Ureter (tissue), 1 donor: ENCODE measurements at places on chromosomes 4 and X.

- DNase-seq, result no peak
Observed at GRCh38 chr4:25861951-25862410, 807 bp downstream of the SEL1L3 start.

- DNase-seq, result no peak
Observed at GRCh38 chr4:174154215-174154854, 129.1 kb downstream of the FBXO8 start.

GRCh38 chr4:41039317-41039716 lies 175.0 kb downstream of the APBB2 start:
- DNase-seq, result no peak

DNA sequence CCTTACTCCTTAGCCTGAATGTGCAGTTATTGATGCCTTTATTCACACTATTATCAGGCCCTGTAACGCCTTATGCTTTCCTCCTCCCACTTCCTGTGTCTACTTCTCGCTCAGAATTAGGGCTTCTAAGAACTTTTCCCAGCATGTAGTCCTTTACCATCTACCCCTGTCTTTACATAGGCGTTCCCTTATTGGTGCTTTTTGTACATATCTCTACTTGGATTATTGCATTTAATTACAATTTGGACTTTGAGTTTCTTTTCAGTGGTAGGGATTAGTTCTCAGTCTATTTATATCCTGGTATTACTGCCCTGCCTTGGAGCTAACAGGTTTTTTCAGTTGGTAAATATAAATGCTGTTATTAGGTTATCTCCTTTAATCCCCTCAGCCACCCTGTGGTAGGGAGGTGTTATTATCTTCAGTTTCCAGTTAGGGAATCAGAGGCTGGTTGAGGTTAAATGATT lies 84.0 kb downstream of the RBPJ start:
- DNase-seq, result no peak

DNA sequence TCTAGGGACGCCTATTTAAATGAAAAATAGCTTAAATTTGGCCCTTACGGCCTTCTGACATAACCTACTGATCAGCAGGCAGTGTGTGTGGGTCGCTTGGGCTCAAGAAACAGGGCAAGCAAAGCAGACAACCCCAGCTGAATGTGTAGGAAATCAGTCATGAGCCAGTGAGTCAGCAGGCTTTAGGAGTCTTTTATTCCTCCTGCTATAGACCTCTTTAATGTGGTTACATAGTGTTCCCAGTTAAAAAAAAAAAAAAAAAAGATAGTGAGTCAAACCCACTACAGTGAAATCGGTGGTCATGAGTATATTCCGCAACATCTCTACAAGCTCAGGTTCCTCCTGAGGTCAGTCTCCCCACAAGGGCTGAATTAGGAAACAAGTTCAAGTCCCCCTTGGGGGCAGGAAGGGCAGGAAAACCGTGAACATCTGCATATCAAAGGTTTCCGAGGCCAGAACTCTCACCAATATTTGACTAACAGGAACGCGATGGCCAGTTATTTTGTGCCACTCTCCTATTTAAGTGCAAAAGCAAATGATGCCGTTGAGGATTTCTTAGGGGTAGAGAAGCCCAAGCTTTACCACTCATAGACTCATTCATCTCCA lies 32.7 kb downstream of the ACSL1 start:
- no peak for DNase-seq

- DNase-seq, result no peak
Observed at GRCh38 chrX:13689741-13690211, 848 bp downstream of the RAB9A start.

DNA sequence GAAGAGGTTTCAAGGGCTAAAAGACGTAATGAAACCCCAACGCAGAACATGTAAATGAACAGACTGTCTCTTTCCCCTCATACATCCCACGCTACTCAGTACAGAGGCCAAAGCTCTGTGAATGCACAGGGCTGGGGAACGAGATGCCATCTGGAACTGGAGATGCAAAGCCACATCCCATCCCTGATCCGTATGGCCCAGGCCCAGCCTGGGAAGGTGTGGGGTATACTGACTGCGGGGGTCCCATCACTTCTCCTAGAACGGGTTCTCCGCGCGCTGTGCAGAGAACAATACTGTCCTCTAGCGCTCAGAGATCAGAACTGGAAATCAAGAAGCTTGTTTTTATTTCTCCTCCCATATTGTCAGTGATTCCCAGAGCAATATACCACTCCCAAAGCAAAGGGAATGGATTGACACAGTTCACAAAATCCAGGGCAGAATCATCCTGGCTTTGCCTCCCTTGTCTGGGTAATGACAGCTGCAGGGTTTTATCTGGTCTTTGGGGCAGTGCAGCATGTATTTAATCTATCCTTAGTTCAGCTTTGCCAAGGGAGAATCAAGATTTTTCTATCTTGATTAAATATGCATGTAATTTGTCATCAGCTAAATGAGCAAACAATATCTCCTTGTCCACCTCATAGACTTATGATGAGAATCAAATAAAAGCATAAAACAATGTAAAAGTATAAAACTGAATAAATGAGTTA lies 47.3 kb upstream of the TLR3 start:
- DNase-seq, result no peak

DNA sequence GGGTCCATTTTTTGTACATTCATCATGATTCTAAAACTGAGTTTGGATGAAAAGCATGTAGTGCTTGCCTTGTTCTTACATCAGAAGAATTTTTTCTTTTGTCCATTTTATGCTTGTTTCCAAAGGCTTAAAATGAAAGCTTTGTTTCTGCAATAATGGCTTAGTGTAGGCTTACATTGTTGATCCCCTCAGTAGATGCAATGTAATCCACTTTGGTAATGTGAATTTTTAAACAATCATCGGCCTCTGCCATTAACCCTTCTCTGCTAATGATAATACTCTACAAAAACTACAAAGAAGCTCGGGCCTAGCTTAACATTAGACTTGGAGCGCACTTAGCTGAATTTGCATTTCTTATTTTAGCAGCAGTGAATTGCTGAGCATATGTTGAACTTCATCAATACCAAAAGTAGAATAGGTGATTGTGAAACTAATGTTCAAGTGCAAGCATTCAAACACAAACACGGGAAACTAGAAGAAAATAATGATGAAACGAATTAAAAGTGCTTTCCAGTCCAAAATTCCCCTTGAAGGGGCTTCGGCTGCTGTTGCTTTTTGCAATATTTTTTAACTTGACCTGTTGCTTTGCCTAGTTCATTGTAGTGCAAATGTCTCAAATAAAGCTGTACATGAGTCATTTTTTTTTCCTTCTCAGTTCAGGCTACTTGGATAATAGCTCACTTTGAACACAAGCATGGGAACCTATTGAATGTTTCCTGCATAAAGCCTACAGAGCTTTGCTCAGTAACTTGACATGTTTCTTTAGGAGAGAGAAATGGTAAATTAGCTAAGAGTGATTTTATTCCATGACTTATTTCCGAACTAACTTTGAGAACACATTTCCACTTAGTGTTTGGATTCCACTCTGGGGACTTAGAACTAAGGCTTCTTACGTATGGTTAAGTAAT lies 66.5 kb downstream of the SLIT2 start:
- no peak for DNase-seq

- DNase-seq, result no peak
Observed at GRCh38 chrX:109875831-109876230, 127.1 kb upstream of the TMEM164 start.

- DNase-seq, result no peak
Observed at GRCh38 chr4:14177987-14178386, 550.5 kb upstream of the BOD1L1 start.

GRCh38 chr4:88734403-88734949 lies 36.8 kb upstream of the NAP1L5 start:
- DNase-seq, result no peak

DNA sequence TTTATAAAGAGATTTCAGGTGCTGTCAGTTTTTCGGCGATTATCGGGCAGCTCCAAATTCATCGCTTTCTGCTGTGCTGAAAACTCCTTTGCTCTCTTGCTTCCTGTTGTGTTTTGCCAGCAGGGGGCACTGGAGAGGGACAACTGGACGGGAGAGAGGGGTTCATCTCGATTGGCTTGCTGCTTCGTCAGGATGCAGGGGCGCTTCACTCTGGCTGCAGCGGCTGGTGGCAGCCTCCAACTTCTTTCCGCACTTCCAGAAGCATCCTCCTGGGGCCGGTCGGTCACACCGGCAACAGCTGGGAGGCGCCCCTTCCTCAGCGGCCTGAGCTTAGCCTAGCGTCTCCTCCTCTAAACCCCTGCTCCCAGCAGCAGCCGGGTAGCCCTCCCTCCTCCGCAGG lies 29.5 kb downstream of the MSL3 start:
- DNase-seq, result peak; percentile 67

DNA sequence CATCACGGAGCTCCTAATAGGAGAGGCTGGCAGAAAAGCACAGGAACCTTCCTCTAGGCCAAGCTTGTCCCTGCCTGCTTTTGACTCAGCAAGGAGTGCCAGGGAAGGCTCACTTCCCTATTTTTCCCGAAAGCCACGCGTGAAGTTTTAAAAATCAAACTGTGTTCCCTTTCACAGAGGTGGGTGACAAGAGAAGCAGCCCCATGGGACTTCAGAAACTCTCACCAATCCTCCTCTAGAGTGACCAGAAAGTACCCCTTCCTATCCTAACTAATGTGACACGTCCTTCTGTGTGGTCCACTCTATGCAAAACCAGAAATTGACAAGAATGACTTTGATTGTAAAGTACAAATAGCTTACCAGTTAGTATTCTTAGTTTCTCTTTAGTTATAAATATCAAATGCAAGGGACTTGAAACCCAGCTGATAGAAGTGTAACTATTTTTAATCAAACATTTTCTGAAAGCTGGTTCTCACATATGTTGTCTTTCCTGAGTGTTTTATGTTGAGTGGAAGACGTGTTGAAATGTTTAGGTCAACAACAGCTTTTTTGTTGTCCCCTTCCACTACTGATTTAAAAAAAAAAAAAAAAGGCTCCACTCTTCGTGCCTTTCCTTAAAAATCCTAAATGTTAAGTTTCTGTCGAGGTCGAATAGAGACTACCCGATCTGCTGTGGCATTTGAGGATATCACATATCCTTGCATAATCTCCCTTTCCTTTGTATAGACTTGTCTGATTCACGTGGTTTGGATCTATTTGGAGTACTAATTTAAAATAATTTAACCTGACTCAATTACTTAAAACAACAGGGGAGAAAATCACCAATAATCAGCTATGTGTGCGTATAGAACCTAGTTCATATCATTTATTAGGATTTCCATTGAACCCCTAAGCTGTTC lies 42.1 kb downstream of the NFKB1 start:
- no peak for DNase-seq

- DNase-seq, result no peak
Observed at GRCh38 chr4:38082424-38083385, 122.5 kb downstream of the PTTG2 start.

DNA sequence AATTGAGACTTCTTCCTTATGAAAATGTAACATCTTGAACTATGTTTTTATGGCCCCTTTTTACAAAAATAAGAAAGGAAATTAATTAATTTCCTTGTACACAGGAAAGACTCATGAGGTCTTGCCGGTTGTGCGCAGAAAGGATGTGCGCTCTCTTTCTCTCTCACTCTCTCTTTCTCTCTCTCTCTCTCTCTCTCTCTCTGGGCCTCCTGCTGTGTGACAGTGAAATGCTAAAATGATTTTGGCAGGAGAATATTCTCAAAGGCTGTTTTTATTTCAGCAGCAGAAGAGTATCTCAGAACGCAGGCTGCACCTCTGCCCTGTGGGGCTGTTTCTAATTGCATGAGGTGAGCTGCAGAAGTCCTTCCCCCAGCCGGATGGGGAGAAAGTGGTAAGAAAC lies 349.0 kb downstream of the MID1IP1 start:
- no peak for DNase-seq

- no peak for DNase-seq
Observed at GRCh38 chrX:47751670-47752069, 85.0 kb upstream of the ZNF81 start.

DNA sequence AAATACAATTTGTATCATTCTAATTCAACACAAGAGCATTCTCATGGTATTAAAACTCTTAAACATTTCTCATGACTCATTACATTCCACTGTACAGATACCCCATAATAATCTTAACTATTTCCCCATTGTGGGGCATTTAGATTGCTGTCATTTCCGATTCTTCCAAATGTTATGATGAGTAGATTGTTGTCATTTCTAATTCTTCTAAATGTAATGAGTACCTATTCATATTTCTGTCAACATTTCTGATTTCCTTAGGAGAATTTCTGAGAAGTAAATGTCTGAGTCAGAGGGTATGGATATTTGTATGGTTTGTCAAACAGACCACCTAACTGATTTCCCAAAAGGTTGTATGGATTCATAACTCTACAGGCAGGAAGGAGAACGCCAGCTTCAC lies 8.3 kb downstream of the S100G start:
- no peak for DNase-seq

- no peak for DNase-seq
Observed at GRCh38 chrX:70001269-70001668, 48.5 kb downstream of the AWAT2 start.

DNA sequence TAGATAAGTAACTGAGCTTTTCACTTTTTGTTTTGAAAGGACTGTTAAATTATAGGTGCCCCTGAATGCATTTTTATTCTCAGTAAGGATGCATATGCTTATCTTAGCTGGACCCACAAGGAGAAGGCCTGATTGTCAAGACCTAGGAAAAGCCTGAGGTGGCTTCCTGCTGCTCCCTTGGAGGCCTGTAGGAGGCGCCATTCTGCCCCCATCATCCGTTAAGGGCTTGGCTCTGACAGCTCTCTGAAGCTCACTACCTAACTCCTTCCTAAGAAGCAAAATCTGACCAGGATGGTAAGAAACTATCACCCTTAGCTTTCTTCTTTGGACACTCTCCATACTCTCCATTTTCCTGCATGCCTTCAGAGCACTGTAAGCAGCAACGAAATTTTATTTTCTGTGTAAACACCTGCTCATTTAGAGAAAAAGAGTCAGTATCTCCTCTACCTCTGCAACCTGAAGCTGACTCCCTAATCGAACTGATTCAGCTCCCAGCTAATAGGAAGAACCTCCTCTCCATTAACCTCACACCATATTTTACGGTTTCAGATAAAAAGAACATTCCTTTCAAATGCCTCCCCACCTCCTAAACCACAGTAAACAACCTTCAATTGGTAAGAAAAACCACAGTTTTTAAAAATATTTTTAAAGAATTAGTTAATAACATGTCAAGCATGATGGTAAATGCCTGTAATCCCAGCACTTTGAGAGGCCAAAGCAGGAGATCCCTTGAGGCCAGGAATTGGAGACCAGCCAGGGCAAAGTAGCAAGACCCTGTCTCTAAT lies 73.4 kb upstream of the EDNRA start:
- no peak for DNase-seq

DNA sequence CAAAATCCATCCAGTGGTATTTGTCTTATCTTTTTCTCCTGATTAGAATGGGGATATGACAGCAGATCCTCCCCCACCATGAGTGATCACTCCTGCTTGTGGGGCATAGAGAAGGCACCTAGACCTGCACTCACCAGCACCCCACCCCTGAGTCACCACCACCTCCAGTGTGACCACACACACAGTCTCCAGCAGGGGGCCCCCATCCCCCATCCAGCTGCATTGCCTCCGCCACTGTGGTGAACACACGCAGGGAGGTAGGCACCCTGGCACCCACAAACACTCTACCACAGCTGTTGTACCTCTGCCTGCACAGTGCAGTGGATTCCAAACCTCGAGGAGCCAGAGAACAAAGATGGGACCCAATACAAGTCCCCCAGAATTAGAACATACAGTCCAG lies 9.0 kb upstream of the MAGEA8 start:
- DNase-seq, result no peak
